Kidney glomerular epithelial cell (primary cell): ENCODE measurements at places on chromosomes 7 and 10.

DNA sequence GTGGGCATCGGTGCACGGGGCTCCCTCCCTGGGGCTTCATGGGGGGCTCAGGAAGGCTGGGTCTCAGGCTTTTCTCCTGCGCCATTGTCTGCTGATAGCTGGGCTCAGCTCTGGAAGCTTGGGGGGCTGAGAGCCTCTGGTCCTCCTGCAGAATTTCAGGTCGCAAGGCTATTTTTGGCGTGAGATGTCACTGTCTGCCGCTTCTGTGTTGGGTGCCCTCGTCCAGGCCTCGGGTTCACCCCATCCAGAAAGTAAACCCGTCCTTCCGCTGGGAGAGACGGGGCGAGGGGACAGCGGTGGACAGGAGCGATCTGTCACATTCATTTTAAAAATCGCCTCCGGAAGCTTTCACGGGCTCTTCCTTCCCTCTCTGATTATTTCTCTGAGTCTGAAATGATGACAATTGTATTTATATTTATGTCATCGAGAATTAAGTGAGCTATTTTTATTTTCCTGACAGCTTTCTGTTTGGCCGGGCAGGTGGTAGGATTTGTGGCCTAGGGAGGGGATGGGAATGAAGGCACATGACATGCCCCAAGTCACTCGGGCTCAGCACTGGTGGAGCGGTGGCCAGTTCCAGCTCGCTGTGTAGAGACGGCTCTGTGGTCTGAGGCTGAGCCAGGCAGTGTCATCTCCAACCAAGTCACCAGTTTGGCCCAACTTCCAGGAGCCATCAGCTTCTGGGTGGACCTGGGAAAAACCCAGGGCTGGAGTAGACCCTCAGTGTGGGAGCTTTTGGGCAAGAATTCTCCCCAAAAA, 40.7 kb upstream of the AP5Z1 start:
- no peak for DNase-seq

- no peak for DNase-seq
Observed at GRCh38 chr7:25624833-25625232, 396.5 kb upstream of the NPVF start.

DNA sequence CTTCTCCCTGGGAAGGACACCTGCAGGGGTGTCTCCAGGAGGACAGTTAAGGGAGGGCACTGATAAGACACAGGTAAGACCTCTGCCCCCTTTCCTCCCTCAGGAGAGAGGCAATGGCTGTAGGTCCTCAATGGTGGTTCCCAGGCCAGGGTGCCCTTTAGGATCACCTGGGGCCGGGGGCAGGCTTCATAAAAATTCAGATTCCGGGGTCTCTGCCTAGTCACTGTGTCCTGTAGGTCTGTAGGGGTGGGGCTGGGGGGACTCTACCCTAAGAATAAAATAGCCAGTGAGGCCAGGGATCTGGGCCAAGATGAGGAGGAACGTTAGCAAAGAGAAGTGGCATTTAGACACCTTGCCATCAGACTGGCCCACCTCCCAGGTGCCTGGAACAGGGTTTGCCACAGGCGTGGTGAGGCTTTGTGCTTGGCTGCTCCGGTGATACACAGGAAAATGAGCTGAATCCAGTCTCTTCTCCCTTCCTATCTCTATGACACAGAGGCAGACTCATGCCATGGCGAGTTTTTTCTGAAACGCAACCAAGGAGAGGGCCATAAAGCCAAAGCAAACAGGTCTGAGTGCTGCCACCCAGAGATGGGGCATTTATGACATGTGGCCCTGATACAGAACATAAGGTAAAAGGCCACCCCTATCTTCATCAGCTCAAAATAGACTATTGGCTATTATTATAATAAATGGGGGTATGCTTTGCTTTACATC, 52.6 kb downstream of the SH3PXD2A start:
- no peak for DNase-seq

GRCh38 chr7:12067156-12067831, 143.8 kb upstream of the TMEM106B start:
- DNase-seq: peak; percentile 76

DNA sequence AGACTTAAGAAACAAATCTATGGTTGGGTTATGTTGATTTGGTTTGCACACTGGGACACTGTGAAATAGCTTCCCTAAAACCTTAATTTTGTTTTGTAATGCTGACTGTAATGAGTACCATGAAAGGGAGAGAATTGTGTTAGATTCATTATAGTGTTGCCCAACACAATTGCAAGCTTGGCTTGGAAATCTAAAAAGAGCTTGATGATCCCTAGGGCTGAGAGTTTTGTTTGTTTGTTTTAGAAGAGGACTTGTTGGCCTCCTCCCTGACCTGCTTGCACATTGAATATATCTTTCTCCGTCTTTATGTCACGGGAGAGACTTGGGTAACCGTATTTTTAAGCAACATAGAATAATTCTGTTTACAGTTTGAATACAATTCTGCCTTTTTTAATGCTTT, 410.1 kb downstream of the ARL4A start:
- no peak for DNase-seq

DNA sequence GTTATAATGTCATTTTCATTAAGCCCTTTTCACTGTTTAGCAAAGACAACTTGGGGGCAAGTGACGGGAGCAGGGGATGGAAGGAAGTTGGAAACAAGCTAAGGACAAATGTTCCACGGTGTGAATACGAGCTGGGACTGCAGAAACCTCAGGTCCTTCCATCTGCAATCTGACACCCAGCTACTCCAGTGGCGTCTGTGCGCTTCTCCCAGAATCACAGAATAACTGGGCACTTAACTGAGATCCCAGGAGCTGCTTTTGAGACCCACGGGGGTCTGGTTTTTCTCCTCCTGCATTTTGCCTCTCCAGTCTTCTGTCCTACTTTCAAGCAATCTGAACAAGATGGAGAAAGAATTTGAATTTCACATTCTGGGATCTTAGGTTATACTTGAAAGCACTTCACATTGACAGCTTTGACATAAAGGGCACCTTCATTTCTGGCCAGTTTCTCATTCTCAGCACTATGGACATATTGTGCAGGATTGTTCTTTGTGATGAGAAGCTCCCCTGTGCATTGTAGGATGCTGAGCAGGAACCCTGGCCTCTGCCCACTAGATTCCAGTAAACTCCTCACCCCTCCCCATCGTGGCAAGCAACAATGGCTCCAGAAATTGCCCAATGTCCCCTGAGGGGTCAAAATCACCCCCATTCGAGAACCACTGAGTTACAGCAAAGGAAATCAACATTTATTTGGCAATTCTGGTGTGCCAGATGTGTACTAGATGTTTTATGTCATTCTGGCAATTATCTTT, 194.1 kb downstream of the CACNB2 start:
- no peak for DNase-seq

DNA sequence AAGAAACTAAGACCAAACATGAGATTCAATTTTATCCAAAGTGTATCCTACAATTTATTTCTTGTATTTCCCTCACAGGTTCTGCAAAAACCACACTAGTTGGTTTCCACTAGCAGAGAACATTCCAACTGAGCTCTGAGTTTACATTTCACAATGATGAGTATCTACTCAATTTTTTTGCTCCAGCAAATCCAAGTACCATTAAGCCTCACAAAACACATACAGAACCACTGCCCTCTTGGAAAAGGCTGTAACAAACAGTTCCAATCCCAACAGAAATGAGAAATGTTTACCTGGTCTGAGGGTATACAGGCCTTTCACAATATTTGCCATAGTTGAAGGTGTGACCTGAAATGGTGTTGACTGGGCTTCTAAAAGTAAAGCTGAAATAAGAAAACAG, 59.9 kb downstream of the CACUL1 start:
- DNase-seq: no peak

DNA sequence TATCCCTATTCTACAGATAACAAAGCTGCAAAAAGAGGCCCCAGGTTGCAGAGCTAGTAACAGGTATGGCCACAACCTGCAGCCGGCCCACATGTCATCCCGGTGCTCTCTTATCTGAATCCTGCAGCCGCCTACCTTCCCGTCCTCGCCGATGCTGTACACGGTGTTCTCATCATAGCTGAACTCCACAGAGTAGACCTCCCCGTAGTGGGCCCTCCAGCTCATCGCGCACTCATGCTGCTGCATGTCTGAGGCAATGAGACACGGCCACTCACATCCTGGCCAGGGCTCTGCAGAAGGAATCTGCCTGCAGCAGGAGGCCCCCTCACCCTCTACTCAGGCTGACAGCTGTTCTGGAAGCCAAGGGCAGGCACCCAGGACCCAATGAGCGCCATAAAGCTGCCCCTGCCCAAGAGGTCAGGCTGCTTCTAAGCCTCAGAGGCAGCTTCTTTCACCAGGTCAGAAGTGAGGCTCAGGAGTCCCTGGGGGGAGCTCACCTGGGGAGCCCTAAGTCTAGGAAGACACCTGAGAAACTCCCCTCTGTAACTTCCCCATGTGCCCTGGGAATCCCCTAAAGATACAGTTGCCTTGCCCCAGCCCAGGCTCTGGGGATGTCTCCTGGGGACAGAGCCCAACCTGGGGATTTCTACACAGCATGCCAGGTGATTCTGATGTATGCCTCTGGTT, 17.9 kb upstream of the CYREN start:
- no peak for DNase-seq

DNA sequence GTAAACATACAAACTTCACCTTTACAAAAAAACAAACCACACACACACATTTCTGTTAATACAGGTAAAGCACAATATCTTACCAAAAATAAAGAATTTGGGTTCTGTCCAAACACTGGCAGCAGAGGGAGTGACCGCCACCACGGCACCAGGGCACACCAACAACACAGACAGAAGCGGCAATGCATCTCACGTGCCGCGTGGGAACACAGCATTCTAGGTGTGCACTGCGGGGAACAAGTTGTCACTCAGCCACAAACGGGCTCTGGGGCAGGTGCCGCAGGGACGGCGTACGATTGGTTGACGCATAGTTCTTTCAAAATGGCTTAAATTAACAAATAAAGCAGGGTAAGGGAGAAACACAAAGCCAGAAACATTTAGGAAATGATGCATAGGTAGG, 22.3 kb downstream of the PDGFA start:
- no peak for DNase-seq

GRCh38 chr10:132862485-132863420, 76.8 kb upstream of the NKX6-2 start:
- DNase-seq: no peak

GRCh38 chr10:106310596-106310995, 853.9 kb downstream of the SORCS1 start:
- DNase-seq: no peak

GRCh38 chr7:47266799-47267198, 315.1 kb downstream of the TNS3 start:
- no peak for DNase-seq
